ENCODE measurements at places on chromosomes 16 and 17. TPM values are rescaled to one million over a fixed set of nuclear protein-coding genes. Genes with fewer than 3 reads are reported as not detected.

- H3K4me3 ChIP-seq, result no peak overlapping the region
- no peaks in the 10 kb centered on the region for H3K27me3 ChIP-seq
- no peak overlapping the region for H3K27ac ChIP-seq
- no peak for DNase-seq
These were observed 26.1 kb downstream of the CDR2 start for GRCh38 chr16:22348291-22348690.

The SCNN1B gene
- not detected for total RNA-seq

DNA sequence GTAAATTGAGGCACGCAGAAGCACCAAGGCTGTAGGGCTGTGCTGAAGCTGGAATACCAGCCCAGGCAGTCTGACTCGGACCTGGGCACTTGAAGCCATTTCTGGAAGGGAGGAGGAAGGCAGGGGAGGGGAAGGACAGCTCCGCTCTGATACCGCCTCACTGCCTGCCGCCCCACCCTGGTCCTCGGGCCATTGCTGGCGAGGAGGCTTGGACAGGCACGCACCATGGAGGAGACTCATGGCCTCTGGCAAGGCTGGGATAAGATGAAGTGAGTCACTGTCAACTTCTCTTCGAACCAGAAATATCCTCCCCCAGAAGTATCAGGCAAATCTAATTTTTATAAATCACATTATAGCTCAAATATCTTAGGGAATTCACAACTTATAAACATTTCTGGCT, 81.3 kb downstream of the SDK2 start:
- H3K4me3 ChIP-seq, result no peak overlapping the region
- H3K27me3 ChIP-seq, result no peaks in the 10 kb centered on the region
- no peaks in the 10 kb centered on the region for H3K36me3 ChIP-seq
- no peak for DNase-seq
- H3K27ac ChIP-seq, result no peak overlapping the region

DNA sequence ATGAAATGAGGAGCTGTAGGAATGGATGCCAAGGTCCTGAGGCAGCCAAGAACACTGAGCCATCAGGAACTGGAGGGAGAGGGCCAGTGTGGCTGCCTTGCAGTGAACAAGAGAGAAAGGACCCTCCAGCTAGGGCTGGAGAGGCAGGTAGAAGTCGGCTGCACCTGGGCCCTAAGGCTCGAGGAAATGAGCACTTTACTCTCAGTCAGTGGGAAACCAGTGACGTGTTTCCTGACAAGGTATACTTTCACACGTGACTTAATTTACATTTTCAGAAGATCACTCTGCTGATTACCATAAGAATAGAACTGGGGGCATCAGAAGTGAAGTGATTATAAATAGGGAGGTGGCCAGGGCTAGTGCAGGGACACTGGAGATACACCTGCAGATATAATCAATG, 115.2 kb downstream of the C17orf67 start:
- H3K27me3 ChIP-seq, result no peaks in the 10 kb centered on the region
- no peak for DNase-seq
- no peaks in the 10 kb centered on the region for H3K4me1 ChIP-seq
- H3K36me3 ChIP-seq, result no peaks in the 10 kb centered on the region
- no peak overlapping the region for H3K27ac ChIP-seq

DNA sequence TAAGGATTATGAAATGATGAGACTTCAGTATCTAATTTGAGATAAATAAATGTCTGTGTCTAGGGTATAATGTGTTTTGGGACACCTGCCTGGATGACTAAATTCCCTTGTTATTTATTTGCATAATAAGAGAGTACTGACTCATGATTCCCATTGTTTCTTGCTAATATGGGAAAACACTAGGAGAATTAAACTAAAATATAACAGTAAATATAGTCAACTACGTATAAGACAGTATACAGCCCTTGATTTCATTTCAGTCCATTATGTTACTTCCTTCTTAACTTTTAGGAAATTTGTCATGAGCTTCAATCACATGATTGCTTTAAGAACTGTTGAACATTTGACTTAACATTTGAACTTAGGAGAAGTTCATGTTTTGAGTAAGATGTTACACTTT, 62.4 kb downstream of the VMP1 start:
- H3K27ac ChIP-seq, result no peak overlapping the region
- no peak overlapping the region for H3K4me3 ChIP-seq
- no peaks in the 10 kb centered on the region for H3K27me3 ChIP-seq
- no peaks in the 10 kb centered on the region for H3K4me1 ChIP-seq
- no peak for DNase-seq

The CCL8 gene
- not detected for total RNA-seq

The CCL16 gene
- total RNA-seq, result not detected

DNA sequence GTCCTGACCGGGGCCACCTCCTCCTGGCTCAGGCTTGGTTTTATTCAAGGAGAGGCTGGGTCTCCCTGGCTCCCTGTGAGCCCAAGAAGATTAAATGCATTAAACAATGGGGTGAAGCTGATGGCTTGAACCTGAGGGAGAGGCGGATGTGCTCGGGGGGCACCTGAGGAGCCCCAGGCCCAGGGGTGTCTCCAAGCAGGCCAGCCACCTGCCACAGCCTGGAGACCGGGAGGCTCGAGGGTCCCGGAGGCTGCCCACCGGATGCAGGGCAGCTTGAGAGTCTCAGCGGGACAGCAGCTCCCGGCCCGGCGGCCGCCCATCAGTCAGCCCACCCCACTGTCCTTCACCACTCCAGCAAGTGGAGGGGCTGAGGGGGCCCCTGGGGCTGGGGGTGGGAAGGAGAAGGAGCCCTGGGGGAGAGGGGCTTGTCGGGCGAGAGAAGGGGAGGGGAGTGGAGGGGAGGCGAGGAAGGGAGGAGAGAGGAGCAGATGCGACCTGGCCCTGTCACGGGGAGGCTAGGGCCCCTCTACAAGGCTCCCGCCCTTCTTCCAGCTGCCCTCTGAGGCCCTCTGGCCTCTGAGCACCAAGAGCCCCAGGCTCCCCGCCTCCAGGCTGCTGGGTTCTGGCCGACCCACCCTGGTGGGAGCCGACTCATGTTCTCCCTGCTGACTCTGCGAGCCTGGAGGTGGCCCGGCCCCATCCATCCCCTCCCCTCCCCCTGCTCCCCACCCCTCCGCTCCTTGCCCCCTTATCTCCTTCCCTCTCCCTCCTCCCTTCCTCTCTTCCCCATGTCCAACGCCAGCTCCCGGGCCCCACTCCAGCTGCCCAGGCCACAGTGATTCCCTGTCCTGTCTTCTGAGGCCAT, 13.2 kb downstream of the CD7 start:
- peaks cover 67% of the 10 kb centered on the region for H3K4me1 ChIP-seq
- no peak for DNase-seq
- H3K27me3 ChIP-seq, result no peaks in the 10 kb centered on the region

GRCh38 chr16:79988721-79989220, 388.2 kb upstream of the MAF start:
- no peaks in the 10 kb centered on the region for H3K36me3 ChIP-seq
- H3K27ac ChIP-seq, result no peak overlapping the region
- no peaks in the 10 kb centered on the region for H3K4me1 ChIP-seq
- H3K27me3 ChIP-seq, result no peaks in the 10 kb centered on the region

The PRKAR1A gene
- 183 TPM for total RNA-seq

DNA sequence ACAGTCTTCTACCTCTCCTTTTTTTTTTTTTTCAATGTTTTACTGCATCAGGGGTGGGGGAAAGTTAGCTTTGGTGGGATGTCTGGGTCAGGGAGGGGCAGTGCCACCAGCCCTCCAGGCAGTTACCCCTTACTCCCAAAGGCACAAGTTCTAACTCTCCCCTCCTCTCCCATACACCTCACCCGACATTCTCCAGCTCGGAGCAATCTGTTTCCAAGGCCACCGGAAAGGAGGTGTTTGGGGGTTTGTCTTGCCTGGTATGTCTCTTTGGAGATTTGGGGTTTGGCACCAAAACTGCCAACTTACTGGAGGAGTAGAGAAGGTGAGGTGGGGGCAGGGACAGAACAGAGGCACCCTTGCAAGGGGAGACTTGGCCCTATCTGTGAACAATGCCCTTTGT, 4.7 kb downstream of the DLX3 start:
- H3K36me3 ChIP-seq, result no peaks in the 10 kb centered on the region
- H3K27ac ChIP-seq, result no peak overlapping the region

The TLCD3B gene
- total RNA-seq, result not detected

- H3K36me3 ChIP-seq, result no peaks in the 10 kb centered on the region
- H3K4me1 ChIP-seq, result peaks cover 61% of the 10 kb centered on the region
- peak overlapping the region; percentile 42 for H3K4me3 ChIP-seq
- DNase-seq, result peak; percentile 39
- H3K27ac ChIP-seq, result peak overlapping the region; percentile 67
- H3K27me3 ChIP-seq, result no peaks in the 10 kb centered on the region
These were observed 483 bp downstream of the RPA1 start for GRCh38 chr17:1830288-1830687.

The TBC1D3I gene
- total RNA-seq, result 0.91 TPM

GRCh38 chr17:45292696-45293412, 24.0 kb downstream of the MAP3K14 start:
- H3K27ac ChIP-seq, result no peak overlapping the region
- H3K36me3 ChIP-seq, result peaks cover 27% of the 10 kb centered on the region
- peaks cover 57% of the 10 kb centered on the region for H3K4me1 ChIP-seq
- DNase-seq, result no peak

The NDRG4 gene
- total RNA-seq, result 1.3 TPM

The RHBDL3 gene
- not detected for total RNA-seq

GRCh38 chr17:79083191-79083971, 8.8 kb downstream of the ENGASE start:
- H3K4me3 ChIP-seq, result no peak overlapping the region
- H3K4me1 ChIP-seq, result no peaks in the 10 kb centered on the region
- H3K27me3 ChIP-seq, result no peaks in the 10 kb centered on the region
- no peak overlapping the region for H3K27ac ChIP-seq
- H3K36me3 ChIP-seq, result peaks cover 16% of the 10 kb centered on the region

The KRT39 gene
- not detected for total RNA-seq

DNA sequence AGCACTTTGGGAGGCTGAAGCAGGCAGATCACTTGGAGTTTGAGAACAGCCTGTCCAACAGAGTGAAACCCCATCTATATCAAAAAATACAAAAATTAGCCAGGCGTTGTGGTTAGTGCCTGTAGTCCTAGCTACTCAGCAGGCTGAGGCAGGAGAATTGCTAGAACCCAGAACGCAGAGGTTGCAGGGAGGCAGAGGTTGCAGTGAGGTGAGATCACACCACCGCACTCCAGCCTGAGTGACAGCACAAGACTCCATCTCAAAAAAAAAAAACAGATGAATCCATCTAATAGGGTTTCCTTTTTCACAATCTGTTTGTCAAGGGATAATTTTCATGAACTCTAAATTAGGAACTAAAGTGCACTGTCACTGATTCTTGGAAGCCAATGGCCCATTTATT, 99.0 kb downstream of the PARN start:
- no peak for DNase-seq
- no peaks in the 10 kb centered on the region for H3K4me1 ChIP-seq
- H3K36me3 ChIP-seq, result no peaks in the 10 kb centered on the region
- no peak overlapping the region for H3K27ac ChIP-seq
- H3K4me3 ChIP-seq, result no peak overlapping the region

The OR4D1 gene
- 2.2 TPM for total RNA-seq

- H3K36me3 ChIP-seq, result no peaks in the 10 kb centered on the region
- no peak for DNase-seq
- H3K27ac ChIP-seq, result peak overlapping the region; percentile 70
- H3K4me1 ChIP-seq, result peaks cover 98% of the 10 kb centered on the region
- peak overlapping the region; percentile 8 for H3K4me3 ChIP-seq
These were observed 10.7 kb upstream of the SKAP1 start for GRCh38 chr17:48440669-48441068.

GRCh38 chr16:6317934-6318333, 1014.7 kb upstream of the RBFOX1 start:
- H3K4me3 ChIP-seq, result no peak overlapping the region
- H3K27me3 ChIP-seq, result no peaks in the 10 kb centered on the region
- no peak overlapping the region for H3K27ac ChIP-seq
- H3K4me1 ChIP-seq, result no peaks in the 10 kb centered on the region

The GDPD3 gene
- 31.5 TPM for total RNA-seq

GRCh38 chr17:63405741-63406261, 40.3 kb downstream of the CYB561 start:
- no peak for DNase-seq
- H3K27me3 ChIP-seq, result no peaks in the 10 kb centered on the region
- H3K4me1 ChIP-seq, result peaks cover 5% of the 10 kb centered on the region
- no peaks in the 10 kb centered on the region for H3K36me3 ChIP-seq
- no peak overlapping the region for H3K27ac ChIP-seq
- no peak overlapping the region for H3K4me3 ChIP-seq

GRCh38 chr17:7122381-7122780, 7.8 kb upstream of the ASGR2 start:
- DNase-seq, result no peak
- no peak overlapping the region for H3K4me3 ChIP-seq
- H3K27me3 ChIP-seq, result no peaks in the 10 kb centered on the region
- no peak overlapping the region for H3K27ac ChIP-seq

The ASPSCR1 gene
- total RNA-seq, result 40.4 TPM

DNA sequence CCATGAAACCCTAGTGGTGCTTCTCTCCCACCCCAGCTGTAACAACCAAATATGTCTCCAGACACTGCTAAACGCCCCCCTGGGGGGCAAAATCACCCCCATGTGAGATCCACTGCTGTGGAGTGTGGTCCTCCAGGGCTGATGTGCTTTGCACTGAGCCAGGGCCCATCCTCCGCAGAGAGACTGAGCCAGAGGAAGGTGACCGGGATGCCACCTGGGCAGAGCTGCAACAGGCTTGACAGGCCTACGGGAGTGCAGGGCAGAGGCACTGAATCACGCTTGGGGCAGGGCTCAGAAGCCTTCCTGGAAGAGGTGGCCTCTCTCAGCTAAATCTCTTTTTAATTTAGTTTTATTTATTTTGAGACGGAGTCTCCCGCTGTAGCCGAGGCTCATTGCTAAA, 4.4 kb downstream of the GJD3 start:
- H3K27me3 ChIP-seq, result no peaks in the 10 kb centered on the region
- no peak overlapping the region for H3K27ac ChIP-seq

- no peak for DNase-seq
- peaks cover 11% of the 10 kb centered on the region for H3K4me1 ChIP-seq
- H3K27me3 ChIP-seq, result no peaks in the 10 kb centered on the region
- H3K36me3 ChIP-seq, result peaks cover 49% of the 10 kb centered on the region
These were observed 28.9 kb downstream of the ZDHHC7 start for GRCh38 chr16:84982434-84982833.

DNA sequence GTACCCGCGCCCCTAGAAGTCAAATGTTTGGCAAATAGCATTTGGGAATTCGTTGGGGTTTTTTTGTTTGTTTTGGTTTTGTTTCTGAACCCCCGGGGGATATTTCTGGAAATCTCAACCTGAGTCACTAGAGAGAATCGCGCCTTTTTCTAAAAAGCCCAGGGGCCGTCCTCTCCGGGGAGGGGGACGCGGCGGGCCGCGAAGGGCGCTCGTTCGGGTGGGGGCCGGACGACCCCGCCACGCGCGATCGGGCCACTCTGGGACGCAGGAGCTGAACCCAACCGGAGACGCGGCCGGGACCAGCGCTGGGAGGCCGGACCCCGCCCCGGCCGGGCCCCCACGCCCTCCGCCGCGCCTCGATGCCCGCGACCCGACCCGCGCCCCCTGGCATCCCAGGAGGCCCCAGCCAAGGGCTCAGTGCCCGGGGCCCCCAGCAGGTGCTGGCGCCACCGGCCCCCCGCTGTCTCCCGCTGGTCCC, 302 bp downstream of the LITAF start:
- no peaks in the 10 kb centered on the region for H3K36me3 ChIP-seq
- peak overlapping the region; percentile 73 for H3K27ac ChIP-seq
- H3K27me3 ChIP-seq, result no peaks in the 10 kb centered on the region
